Caudate nucleus (tissue), 63 donors: ENCODE measurements at places on chromosomes 3 and 15.

DNA sequence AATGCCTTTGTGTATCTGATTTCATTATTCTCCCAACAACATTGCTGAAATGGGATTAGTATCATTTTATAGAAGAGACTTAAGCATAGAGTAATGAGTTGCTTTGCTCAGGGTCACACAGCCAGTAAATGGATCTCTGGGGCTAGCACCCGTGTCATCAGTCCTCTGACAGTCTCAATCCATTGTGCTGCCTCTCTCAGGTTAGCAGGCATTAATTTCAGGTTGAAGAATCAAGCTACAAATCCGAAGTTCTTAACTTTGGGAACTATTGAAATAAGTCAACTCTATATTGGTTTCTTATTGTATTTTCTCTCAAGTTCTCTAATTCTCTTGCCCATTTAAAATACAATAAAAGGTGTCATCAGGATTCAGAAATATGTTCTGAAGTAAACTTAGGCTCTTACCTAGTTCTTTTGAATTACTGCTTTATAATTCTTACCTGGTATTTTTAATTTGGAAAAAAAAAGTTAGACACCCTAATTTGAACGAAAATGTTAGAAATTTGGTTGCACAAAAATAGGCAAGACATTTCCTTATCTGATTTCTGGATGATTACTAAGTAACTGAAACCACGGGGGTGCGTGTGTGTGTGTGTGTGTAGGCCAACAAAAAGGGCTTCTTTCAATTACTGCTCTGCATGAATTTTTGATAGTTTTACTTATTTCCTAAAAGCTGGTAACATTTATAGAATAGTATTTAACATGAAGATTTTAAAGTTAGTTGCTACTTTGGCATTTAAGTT, 189.8 kb downstream of the MBNL1 start:
- no peak for DNase-seq

DNA sequence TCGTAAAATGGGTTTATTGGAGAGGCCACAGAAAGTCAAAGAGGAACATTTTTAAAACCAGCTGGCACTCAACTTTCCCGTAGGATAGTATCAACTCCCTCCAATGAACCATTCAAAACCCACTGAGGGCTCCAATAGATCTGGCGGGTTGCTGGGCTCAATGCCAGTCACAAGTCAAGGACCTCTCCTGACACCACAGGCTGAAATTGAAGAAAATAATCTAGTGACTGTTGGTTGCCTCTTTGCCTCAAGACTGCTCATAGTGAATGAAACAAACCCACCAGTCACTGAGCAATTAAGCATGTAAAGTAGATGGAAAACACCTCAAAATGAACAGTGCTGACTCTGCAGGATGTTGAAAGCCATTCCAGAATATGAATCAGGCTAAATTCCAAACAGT, 500.6 kb upstream of the AGTR1 start:
- DNase-seq, result no peak

DNA sequence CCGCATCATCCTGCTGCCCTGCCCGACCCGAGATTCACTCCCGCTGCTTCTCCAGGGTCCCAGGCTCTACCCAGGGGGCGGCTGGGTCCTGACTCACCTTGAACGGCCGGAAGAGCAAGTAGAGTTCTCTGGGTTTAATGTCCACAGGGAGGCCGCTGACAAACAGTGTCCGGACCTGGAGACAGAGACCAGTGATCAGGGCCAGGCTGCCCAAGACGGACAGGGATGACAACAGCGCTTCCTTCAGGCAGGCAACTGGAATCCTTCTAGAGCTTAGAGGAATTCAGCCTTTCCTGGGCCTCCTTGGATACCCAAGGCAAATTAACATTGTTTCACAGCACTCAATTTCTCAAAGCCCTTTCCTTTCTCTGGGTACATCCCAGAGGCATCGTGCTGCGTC, 23.9 kb downstream of the RBPMS2 start:
- DNase-seq, result no peak

DNA sequence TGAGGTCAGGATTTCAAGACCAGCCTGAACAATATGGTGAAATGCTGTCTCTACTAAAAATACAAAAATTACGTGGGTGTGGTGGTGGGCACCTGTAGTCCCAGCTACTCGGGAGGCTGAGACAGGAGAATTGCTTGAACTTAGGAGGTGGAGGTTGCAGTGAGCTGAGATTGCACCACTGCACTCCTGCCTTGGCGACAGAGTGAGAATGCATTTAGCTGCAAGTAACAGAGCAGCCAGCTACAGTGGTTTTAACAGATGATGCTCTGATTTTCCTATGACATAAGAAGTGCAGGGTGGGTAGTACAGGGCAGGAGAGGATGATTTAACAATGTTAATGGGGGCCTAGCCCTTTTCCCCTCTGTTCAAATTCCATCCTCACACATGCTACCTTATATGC, 267.9 kb downstream of the RPLP1 start:
- DNase-seq, result no peak

DNA sequence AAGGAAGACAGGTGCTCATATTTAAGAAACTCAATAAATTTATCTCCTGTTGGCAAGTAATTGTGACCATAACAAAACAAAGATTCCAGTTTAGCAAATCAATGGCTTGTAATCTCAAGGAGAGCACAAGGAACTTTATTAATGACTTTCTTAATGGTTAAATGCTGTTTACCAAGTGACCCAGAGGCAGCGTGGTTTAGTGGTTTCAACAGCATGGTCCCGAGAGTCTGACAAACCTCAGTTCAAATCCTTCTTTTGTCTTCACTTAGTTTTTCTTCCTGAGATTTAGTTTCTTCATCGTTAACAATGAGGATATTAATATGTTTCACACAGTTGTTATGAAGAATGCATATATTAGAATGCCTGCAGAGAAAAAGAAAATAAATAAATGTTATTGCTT, 212.6 kb downstream of the KCNMB2 start:
- DNase-seq, result no peak

GRCh38 chr3:185823078-185824044, 1.5 kb downstream of the IGF2BP2 start:
- DNase-seq, result no peak

- no peak for DNase-seq
Observed at GRCh38 chr15:95499397-95499796, 831.1 kb upstream of the NR2F2 start.

GRCh38 chr3:34183114-34183513, 384.7 kb downstream of the PDCD6IP start:
- no peak for DNase-seq

GRCh38 chr15:41811432-41812195, 16.3 kb upstream of the JMJD7 start:
- DNase-seq, result peak; percentile 64

DNA sequence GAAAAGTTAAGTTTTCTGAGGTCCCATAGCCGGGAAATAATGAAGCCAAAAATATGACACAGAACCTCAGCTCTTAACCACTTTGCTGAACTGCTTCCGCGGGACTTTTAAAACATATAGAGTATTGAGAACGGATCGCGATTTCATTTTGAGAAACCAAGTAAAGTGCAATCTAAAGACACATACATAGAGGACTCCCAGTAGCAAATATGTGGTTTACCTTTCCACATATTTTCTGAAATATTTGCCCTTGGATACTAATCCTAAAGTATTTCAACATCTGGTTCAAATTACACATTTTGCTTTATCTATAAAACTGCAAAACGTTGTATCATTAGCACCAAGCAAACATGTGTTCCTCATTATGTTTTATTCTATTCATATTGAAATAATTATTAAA, 776.5 kb downstream of the ROBO2 start:
- DNase-seq, result no peak

DNA sequence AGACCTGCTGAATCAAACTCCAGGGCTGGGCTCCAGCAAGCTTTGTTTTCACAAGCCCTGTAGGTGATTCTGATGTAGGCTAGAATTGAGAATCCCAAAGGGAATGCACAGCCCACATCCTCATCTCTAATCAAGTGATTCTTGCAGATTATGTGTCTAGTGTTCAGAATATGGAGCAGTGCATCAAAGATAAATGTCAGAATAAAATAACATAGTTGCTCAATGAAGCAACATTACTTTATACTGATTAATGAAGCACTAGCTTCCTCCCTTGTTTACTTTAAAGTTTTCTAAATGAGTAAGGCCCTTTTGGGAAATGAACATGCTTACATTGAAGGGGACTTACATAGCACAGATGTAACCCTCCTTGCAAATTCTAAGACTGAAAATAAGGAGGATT, 39.2 kb downstream of the NUP210 start:
- no peak for DNase-seq

DNA sequence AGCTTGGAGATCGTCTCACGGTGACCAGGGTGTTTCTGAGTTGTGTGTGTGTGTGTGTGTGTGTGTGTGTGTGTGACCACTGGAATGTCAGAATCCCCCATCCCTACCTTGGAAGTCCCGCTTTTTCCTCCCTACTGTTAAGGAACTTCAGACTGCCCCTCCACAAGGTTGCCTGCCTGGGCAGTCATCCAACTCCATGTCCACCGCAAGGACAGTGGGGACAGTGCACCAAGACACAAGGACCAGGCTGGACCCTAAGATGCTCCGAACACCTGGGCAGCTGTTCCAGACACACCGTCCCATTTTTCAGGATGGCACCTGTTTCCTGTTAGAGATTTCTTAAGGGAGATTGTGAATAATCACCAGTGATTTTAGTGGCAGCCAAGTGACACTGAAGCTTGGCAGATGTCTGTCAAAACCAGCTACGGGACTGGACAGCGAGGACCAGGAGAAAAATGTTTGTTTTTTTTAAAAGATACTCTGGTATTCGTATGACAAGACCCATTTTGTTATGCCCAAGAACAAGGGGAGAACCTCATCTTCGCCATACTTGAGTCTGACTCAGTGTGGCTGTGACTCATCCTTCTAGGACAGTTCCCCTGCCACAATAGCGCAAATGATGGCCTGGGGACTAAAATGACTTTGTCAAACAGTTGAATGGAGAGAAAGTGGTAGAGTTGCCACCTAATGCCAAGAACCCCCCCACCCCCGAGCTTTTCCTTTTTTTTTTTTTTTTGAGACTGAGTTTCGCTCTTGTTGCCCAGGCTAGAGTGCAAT, 15.5 kb downstream of the PAQR9 start:
- DNase-seq, result no peak

- DNase-seq, result no peak
Observed at GRCh38 chr3:134642445-134643149, 8.2 kb downstream of the KY start.

GRCh38 chr15:94404733-94405283, 173.4 kb downstream of the MCTP2 start:
- DNase-seq, result no peak

DNA sequence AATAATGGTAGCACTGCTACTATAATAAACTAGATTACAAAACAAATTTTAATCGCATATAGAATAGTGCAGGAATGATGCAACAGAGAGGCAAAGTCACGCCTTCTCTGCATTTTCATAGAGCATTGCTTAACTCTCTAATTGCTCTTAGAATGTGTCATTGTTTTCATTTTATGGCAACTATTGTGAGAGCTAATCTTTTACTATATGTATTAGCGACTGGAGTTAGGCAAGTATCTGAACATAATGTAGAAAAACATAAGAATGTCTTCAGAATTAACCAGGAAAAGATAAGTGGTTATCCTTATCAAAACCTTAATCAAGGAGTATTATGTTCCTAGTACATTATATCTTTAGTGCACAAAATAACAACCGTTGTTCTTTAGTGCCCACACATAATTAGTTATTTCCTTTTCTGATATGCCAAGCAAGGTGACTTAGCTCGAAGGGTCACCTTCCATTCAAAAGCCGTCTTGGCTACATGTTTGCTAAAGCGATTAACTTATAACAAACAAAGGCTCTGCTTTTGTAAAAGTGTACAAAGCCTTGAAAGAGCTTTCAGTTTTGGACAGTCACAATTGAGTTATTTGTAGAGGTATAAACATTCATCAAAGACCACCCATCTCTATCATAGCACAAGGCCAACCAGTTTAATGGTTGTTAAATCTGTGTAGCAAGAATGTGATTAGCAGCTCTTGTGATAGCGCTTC, 1328.9 kb downstream of the ROBO2 start:
- no peak for DNase-seq

DNA sequence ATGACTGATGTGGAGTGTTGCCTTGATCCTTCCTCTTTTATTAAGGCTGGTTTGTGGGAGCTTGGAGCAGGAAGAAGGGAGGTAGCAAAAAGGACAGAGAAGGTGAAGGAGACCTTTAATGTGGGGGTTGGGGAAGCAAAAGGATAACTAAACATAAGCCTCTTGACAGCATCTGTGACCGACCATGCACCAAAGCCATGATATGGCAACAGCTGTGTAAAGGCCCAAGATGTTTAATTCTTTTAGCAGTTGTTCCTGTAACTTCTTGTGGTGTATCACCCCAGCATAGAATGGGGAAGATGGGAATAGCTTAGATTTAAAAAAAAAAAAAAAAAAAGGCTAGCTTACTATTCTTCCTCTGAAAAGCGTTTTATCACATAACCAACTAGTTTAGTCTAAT, 194.7 kb downstream of the KLHL25 start:
- DNase-seq, result no peak

DNA sequence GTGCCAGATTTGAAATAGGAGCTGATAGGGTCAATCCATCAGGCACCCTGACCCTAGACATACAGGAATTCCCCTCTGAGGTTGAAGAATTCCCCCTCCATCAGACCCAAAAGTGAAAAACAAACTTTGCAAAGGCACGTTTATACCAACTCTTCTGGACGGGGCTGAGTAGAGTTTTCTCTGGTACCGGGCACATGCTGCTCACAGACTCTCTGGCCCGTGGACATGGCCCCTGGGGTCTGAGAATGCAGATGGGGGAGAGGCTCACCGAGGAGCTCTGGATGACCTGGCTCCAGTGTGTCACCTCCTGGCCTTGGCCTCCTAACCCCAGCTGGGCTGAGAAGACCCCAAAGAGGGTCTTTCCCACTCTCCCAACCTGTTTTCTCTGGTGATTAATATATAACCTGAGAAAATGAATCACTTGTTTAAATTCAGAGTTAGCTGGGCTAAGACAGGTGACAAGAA, 11.2 kb upstream of the LIPC start:
- DNase-seq, result no peak

DNA sequence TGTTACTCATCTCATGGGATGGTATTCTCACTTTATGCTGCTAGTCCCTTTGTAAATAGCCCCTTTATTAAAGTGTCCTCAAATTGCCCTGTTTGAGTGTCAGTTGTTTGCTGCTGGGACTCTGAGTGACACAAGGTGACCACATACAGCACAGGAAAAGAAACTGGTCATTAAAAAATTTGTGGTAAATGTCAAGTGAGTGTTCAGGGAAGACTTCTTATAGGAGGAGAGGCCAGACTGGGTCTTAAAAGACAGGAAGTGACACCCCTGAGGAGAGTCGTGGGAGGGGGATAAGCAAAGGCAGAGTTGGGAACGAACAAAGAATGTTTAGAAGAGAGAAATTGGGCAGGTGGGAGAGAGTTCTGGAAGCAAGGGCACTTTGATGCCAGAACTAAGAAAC, 35.2 kb downstream of the CCR3 start:
- DNase-seq, result no peak

GRCh38 chr3:106317141-106318055, 448.6 kb upstream of the CBLB start:
- no peak for DNase-seq

GRCh38 chr3:63774781-63775180, 44.3 kb upstream of the C3orf49 start:
- no peak for DNase-seq

DNA sequence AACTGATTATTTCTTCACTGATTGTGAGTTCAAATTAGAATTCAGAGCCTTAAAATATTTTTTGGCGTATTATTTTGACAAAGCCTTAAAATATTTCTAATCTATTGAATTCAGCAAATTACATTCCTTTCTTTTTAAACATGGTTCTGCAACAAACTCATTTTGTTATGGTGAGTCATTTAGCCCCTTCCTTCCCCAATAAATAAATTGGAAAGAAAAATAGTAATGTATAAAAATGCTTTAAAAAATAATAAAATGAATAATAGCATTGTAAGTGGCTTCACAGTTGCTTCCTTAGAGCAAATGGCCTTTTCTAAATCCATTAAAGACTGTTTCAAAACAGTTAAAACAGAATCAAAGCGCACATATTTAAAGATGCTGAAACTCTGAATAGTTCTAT, 12.1 kb downstream of the CSNK1G1 start:
- no peak for DNase-seq
